ENCODE measurements at places on chromosomes 12 and 14.

GRCh38 chr14:52845081-52845480 is 53.7 kb upstream of the GNPNAT1 start:
- no peak for DNase-seq

DNA sequence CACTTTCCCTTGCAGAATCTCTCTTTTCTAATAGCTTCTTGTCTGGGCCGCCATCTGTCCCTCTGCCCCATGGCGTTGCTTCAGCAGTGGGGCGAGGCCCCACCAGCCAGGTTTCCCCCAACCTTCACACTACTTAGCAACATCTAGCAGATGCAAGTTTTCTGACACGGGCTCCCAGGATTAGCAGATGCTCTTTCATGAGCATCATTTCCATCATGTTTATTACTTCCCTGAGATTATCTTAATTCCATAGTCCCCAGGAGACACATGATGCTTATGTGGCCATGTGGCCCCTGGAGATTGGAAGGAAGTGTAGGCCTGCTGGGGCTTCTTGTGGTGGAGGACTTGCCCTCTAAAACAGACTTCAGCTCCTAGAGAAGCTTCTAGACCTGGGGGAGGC is 102.0 kb upstream of the MYL2 start:
- no peak for DNase-seq

- peak; percentile 57 for DNase-seq
These were observed 176.7 kb upstream of the SEL1L start for GRCh38 chr14:81710232-81710845.

DNA sequence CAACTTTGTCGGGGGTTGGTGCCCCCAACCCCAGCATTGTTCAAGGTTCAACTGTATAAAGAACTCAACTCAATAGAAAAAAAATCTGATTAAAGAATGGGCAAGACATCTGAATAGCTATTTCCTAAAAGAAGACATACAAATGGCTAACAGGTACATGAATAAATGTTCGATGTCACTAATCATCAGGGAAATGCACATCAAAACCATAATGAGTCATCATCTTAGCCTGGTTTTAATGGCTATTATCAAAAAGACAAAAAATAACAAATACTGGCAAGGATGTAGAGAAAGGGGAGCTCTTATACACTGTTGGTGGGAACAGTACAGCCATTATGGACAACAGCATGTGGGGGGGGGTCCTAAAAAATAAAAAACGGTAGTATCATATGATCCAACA is 28.7 kb downstream of the NPAS3 start:
- DNase-seq, result no peak

DNA sequence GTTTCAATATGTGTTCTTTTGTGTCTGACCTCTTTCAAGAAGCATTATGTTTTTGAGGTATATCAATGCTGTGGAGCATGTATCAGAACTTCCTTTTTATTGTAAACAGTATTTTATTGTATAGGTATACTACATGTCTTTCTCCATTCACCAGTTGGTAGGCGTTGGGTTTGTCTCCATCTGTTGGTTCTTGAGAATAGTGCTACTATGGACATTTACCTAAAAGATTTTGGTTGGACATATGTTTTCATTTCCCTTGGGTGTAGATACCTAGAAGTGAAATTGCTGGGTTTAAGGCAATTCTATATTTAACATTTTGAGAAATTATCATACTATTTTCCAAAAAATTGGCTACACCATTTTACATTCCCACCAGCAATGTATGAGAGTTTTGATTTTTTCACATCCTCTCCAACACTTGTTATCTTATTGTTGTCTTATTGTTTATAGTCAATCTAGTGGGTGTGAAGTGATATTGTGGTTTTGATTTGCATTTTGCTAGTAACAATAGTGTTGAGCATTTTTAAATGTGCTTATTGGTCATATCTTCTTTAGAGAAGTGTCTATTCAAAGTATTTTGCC is 409.2 kb downstream of the IPO8 start:
- DNase-seq, result peak; percentile 18

DNA sequence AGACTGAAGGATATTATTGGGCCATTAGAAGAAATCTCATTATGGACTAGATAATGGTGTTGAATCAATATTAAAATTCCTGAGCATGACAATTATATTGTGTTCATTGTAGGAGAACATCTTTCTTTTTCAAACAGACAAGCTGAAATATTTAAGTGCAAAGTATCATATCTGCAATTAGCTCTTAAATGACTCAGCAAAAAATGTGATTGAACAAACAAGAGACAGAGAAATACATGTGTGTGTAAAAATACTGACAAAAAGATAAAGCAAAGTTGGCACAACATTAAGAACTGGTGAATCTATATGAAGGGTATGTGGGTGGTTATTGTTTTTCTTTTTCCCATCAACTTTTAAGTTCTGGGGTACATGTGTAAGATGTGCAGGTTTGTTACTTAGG is 9.5 kb downstream of the CEP290 start:
- no peak for DNase-seq

DNA sequence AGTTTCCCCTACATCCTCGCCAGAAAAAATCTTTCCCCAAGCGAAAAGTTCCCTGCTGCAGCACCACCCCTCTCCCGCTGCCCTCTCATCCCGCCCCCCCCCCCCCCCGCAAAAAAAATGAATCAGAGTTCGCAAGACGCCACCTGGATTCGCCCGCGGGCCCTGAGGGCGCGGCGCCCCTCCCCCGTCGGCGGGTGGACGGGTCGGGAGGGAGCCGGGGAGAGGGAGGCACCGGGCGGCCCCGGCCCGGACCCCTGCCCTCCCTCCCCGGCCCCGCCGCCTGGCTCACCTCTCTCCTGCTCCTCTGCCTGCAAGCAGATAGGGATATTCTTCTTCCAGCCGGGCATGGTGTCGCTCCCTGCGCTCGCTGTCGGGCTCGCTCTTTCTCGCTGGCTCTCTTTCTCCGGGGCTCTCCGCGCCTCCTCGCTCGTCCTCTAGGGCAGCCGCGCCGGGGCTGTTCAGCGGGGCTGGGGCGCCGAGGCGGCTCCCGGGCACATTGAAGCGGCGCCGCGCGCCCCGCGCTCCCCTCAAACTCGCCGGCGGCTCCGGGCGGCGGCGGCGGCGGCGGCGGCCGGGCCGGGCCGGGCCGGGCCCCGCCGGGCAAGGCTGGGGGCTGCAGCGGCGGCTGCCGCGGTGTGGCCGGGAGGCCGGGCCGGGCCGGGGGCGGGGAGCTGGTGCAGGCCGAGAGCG is 200.3 kb upstream of the CAND1 start:
- DNase-seq, result peak; percentile 48

- no peak for DNase-seq
These were observed 149.4 kb upstream of the PRMT8 start for GRCh38 chr12:3341594-3341993.

DNA sequence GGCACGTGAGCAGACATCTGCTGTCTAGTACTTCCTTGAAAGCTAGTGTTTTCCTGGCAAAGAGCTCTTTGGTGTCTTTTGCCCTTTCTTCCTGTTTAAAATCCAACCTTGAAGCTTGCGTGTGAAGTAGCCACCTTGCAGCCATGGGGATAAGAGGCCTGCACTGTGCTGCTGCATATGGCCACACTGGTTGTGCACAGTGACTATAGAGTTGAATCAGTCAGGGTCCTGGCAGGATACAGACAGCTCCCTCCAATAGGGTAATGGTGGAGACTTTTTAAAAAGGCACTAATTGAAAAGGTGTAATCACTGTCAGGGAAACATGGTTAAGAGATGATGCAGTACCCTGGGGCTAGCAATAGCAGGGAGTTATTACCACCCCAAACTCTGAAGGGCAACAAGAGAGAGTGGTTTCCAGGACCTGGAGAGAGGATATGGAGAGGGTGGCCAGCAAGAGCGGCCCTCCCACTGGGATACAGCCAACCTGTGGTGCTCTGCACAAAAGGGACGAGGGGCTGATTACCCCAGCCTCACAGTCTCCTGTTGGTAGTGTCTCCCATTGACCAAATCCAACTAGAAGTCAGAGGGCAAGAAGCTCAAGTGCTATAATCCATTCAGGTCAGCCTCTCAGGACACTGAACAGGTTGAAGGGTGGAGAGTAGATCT is 4.8 kb upstream of the GLT8D2 start:
- no peak for DNase-seq

GRCh38 chr14:106538201-106538600 is 1011.8 kb downstream of the TMEM121 start:
- no peak for DNase-seq

GRCh38 chr12:105980533-105980932 is 158.2 kb downstream of the NUAK1 start:
- DNase-seq, result no peak

DNA sequence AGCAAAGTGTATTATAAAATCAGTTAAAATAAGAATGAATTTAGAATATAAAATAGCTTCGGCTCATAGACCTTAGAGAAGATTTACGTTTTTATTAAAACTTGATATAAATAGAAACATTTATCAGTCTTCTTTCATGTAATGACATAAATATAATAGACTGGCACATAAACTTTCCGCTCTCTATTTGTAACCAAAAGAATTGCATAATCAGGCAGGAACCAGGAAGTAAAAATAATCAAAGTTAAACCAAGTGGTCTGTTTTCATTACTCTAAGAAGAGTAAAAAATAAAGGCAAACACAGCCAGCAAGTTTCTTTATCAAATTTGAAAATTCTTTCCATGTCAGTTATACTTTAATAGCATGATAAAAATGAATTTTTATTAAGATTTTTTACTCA is 46.3 kb upstream of the ATP2A2 start:
- no peak for DNase-seq

- DNase-seq, result no peak
These were observed 9.0 kb downstream of the LGALS3 start for GRCh38 chr14:55138091-55138490.

GRCh38 chr12:69519871-69520270 is 49.7 kb downstream of the FRS2 start:
- DNase-seq, result no peak

GRCh38 chr12:82593901-82594396 is 92.8 kb upstream of the TMTC2 start:
- peak; percentile 33 for DNase-seq

DNA sequence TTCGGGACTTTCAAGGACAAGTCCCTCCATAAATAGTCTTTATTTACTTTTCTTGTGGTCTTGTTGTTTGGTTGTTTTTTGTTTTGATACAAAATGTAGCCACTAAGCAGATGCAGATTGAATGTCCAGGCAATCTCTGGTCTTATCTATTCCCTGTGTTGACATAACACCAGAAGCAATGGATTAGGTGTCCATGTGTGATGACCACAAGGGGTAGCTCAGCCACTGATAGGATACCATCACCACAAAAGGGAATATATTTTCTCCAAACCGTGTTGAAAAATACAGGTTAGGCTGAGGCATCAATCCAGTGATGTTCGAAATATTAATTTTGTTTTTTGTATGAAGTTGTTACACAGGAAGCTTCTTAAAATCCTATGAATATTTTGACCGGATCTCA is 196.3 kb downstream of the EPS8 start:
- no peak for DNase-seq

GRCh38 chr14:24331731-24332267 is 3.1 kb downstream of the ADCY4 start:
- DNase-seq, result no peak

DNA sequence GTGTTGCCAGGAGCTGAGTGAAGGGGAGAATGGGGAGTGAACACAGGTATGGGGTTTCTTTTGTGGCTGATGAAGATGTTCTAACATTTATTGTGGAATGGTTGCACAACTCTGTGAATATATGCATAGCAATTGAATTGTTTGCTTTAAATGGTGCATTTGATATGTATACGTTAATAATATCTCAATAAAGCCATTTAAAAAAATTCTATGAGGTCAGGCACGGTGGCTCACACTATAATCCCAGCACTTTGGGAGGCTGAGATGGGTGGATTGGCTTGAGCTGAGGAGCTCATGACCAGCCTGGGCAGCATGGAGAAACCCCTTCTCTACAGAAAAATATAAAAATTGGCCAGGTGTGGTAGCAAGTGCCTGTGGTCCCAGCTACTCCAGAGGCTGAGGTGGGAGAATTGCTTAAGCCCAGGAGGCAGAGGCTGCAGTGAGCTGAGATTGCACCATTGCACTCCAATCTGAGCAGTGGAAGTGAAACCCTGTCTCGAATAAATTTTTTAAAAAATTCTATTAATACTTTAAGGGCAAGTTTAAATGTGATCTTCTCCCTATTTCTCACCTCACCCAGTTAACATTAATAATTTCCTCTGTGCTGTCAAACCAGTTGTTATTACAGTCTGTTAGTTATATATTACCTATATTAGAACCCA is 65.3 kb downstream of the DENND5B start:
- no peak for DNase-seq

DNA sequence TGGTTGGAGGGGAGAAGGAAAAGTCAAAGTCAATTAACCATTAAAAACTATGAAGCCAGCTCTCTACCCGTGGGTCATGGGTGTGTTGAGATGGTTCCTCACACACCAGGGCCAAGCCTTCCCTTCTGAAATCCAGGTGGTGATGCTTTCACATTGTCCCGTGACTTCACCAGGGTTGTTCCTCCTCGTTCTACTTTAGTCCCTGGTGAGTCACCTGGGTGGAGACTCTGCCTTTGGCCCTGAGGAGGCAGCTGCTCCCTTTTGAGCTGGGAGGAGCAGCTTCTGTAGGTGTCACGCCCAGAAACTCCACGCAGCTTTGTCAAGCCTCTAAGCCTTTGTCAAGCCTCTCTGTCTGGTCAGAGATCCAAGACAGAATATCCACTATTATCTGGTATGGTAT is 348.3 kb downstream of the BMP4 start:
- DNase-seq, result no peak

GRCh38 chr14:51368721-51369163 is 128.7 kb downstream of the TMX1 start:
- no peak for DNase-seq

GRCh38 chr12:77974645-77975044 is 144.0 kb downstream of the NAV3 start:
- no peak for DNase-seq

DNA sequence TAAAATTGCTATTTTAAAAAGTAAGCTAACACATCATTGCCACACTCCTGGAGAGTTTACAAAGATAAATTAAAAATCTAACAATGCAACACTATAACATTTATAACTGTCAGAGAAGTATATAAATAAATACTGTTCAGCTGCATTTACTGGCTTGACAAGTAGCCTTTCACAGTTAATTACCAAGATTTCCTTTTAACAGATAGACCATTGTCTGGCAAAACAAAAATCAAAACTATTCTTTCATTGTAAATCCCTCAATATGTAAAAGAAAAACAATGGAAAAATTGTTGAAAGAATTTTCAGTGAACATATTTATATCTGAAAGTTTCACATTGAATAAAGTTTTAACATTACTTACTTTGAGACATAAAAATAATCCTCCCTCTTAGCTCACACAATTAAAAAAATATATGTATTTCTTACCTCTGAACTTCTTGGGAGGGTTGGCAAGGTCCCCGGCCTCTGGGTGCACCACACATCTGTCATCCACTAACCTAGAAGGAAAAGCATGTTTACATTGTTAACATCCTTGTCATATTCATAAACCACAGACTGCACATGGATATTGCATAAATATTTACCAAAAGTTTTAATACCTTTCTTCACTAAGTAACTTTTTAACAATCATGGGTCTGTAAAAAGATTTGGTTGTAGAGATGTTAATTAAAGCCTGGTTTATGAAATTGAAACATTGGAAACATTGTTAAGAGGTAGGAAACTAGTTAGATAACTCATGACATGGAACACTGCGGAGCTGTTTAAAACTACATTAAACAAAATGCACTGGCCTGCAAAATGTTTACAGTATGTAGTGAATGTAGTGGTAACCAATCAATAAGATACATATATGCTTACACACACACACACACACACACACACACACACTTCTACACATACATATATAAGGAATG is 43.0 kb downstream of the ITPR2 start:
- DNase-seq, result no peak

All from left kidney (tissue), 8 donors.